ENCODE measurements at places on chromosomes 16 and 17. TPM values are rescaled to one million over a fixed set of nuclear protein-coding genes. Genes with fewer than 3 reads are reported as not detected.
A peak's percentile ranks its signal among the peaks of the same experiment; 100 is the strongest.

Gene CRYBA1
- polyA plus RNA-seq: not detected

DNA sequence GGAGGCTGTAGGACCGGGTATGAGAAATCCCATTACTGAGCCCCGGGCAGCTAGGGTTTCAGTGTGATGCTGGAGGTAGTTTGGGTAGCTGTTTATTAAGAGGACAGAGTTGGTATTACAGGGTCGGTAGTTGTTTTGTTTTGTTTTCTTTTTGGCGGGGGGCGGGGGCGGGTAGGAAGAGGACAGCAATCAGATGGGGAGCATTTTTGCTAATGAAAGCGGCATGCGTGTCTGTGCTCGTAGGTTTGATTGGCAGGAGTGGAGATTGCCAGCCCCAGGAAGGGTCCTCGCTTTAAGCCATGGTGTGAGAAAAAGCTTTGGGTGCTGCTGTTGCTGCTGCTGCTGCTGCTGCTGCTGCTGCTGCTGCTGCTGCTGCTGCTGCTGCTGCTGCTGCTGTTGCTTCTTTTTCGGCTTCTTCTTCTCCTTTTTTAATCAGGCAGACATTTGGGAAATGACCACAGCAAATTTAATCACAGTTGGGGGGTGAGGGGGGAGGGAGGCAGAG, 498.5 kb upstream of the ZFHX3 start:
- no peak for DNase-seq

DNA sequence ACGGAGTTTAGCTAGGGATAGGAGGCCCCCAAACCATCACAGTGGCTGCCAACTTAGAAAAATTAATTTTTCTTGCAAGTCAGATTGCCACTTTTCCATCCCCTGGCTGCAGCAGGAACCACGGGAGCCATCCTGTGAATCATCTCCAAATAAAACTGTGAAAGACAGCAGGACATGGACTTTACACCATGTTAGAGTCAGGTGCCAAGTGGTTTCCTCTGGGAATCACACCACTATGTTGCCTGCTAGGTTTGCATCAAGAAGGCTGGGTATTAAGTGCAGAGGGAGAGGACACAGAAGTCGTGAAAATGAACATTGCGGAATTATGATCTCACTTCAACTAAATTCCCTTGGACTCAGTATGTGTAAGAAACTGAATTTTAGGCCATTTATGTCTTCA, 471.3 kb upstream of the GOT2 start:
- DNase-seq: no peak

- DNase-seq: no peak
Measured at GRCh38 chr16:59740858-59741257, 1006.7 kb upstream of the GOT2 start.

- no peak for DNase-seq
Measured at GRCh38 chr17:48749621-48750553, 21.3 kb upstream of the HOXB13 start.

GRCh38 chr17:70796757-70797156, 627.4 kb downstream of the KCNJ2 start:
- no peak for DNase-seq

- DNase-seq: no peak
Measured at GRCh38 chr17:28610376-28610775, 3.6 kb downstream of the RSKR start.

GRCh38 chr16:57128771-57129389, 36.5 kb downstream of the CPNE2 start:
- no peak for DNase-seq

GRCh38 chr17:40915721-40916256, 21.7 kb downstream of the KRT23 start:
- peak; percentile 38 for DNase-seq

Gene MKS1
- polyA plus RNA-seq: 14.4 TPM

Gene ZNF19
- polyA plus RNA-seq: 1.9 TPM

DNA sequence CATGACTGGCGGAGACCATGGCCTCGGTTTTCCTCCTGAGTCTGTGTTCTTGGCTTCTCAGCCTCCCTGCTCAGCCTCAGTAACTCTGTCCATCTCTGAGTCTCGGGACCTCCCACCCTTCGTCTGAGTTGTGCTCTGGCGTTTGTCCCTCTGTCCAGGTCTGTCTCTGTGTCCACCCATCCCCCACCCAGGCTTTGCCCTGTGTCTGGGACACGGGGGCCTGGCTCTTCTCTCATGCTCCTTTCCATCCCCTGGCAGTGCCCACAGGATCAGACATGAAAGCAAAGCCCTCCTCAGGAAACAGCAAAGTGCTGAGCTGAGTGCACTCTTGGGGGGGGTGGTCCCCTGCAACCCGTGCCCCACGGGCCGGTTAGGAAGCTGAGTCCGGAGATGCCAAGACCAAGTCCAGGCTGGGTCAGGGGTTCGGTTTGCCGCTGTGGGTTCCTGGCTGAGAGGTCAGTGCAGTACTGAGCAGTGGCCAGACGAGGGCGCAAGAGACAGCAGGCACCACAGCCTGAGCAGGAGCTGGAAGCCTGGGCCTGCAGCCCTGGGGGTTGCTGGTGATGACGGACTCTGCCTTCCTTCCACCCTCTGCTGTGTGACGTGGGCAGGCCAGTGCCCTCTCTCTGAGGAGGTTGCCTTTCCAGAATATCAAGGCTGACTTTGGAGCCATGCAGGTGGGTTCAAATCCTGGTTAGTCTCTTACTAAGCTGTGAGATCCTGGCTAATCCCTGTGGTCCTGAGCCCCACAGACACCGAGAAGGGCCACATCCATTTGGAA, 2.5 kb downstream of the P2RX1 start:
- DNase-seq: peak; percentile 42

- DNase-seq: no peak
Measured at GRCh38 chr17:5047446-5047845, 12.2 kb upstream of the SLC52A1 start.

Gene PPP1R27
- not detected for polyA plus RNA-seq

DNA sequence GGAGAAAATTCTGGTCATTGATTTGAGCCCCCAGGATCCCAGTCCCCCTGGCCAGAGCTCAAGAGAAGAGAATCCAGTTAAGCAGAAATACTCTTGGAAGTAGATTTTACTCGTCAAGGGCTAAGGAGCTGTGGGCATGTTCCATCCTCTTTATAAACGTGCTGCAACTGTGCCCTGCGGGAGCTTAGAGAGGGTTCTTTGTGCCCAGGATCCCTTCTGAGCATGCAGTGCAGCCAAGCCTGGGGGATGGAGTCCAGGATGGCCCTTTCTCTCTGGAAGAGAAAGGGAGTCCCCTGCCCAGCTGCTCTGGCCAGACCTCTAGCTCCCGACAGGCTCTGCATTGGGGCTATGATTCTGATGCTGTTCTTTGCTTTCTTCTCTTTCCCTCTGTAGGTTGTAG, 9.5 kb upstream of the LGALS9 start:
- no peak for DNase-seq

GRCh38 chr17:80964859-80965580, 26.6 kb upstream of the CHMP6 start:
- no peak for DNase-seq
